ENCODE measurements at places on chromosomes 16 and 17.

DNA sequence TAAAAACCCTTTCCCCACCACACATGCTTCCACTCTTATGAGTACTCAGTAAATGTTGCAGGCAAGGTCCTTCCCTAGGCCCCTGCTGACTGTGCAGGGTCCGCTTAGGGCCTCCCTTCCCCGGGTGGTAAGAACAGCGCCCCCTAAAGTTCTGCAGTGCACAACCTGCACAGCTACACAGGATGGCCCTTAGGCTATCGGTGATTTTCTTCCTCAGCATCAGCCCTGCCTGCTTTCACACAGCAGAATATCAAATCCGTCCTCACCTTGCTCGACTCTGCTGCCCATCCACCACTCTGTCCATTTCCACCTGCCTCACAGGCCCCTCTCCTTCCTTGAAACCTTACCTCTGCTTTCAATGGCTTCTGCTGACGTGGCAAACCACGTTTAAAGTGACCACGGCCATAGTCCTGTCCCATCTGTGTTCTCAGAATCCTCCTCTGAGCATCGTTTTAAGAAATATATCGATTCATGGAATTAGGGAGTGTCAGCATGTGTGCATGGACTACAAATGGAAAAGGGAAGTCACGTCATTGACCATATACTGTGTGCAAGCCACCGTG lies 51.4 kb upstream of the TMEM132E start:
- no peak for DNase-seq

GRCh38 chr16:64968539-64968938 lies 153.3 kb downstream of the CDH11 start:
- DNase-seq: no peak

GRCh38 chr16:67723151-67723910 lies 4.2 kb upstream of the GFOD2 start:
- DNase-seq: no peak

- no peak for DNase-seq
Observed at GRCh38 chr17:48575673-48576478, 2.3 kb downstream of the HOXB4 start.

DNA sequence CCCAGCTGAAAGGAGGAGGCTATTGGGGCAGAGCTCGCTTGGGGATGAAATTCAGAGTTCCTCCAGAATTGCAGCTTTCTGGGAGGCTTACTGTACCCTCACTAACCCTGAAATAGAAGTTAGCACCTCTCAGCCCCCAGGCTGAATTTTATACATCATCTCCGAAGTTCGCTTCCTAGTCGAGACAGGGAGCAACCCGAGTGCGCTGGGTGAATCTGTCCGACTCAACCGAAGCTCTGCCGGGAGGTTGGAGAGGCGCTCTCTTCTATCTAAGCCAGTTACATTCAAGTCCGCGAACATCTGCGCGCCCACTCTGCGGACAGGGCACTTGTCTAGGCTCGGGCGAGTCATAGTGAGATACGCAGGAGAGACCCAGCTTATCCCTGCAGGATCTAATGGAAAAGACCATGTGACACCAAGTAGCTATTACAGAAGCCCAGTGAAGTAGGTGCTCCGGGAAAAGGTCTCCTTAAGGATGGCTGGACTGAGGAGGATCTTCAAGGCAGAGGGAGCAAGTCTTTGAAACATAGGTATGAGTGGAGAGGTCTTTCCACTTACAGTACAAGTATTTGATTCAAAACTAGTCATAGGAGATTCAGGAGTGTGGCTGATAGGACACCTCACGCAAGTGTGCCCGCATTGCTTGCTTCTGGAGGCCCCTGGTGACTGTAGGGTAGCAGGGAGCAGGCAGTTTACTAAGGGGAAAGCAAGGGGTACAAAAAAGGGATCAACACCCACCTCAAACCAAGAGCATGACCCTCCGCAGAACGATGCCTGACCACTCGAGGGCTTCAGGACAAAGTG lies 646 bp upstream of the HES7 start:
- no peak for DNase-seq

- DNase-seq: no peak
Observed at GRCh38 chr16:56828647-56829046, 36.4 kb upstream of the SLC12A3 start.

- no peak for DNase-seq
Observed at GRCh38 chr17:6823011-6823442, 8.5 kb downstream of the TEKT1 start.

GRCh38 chr16:74219706-74220105 lies 76.9 kb upstream of the PSMD7 start:
- no peak for DNase-seq

GRCh38 chr17:55816532-55817396 lies 65.9 kb downstream of the PCTP start:
- no peak for DNase-seq

DNA sequence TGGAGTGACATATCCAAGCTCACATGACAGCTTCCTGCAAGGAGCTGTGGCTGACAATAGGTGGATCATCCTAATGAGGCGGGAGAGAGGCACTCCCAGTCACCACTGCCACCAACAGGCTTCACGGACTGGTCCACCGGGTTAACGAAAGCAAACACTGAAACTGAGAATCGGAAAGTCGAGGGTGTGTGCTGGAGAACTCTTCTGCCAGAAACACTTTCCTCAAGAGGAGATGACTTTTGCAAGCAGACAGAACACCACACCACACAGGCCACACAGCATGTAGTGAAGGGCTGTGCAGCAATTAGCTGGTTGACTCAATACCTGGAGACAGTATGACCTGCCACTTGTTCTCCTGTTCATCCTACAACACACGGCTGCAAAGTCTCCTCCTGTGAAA lies 53.0 kb upstream of the DNAJA2 start:
- DNase-seq: no peak

- DNase-seq: no peak
Observed at GRCh38 chr16:67914758-67915495, 16.7 kb downstream of the CTRL start.

GRCh38 chr16:49969091-49970030 lies 55.7 kb upstream of the CNEP1R1 start:
- no peak for DNase-seq

All from vagina (tissue), 2 donors.